ENCODE measurements at places on chromosomes 3 and 15. TPM values are rescaled to one million over a fixed set of nuclear protein-coding genes. Genes with fewer than 3 reads are reported as not detected.

DNA sequence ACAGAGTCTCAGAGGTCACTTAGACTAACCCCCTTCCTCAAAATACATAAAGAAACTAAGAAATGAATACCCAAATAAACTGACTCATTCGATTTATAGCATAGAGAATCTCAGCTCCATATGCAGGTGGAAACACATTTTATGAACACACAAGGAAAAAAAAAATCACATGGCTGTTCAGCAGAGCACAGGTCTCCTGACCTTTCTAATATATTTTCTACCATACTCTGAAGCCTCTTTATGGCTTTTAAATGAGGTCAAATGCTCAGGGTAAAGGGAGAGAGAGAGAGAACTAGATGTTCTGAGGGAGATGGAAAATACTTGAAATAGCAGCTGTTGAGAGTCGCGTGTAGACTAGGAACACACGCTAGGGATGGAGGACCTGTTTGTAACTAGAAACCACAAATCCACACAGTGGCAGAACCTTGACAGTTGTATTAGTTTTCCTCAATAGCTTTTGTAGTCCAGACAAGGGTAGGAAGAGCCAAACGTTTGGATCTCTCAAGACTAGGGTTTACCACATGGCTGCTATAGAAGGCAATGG, 165.3 kb downstream of the FMN1 start:
- DNase-seq, result no peak

- DNase-seq, result no peak
Measured at GRCh38 chr3:146138902-146139301, 22.1 kb downstream of the PLOD2 start.

DNA sequence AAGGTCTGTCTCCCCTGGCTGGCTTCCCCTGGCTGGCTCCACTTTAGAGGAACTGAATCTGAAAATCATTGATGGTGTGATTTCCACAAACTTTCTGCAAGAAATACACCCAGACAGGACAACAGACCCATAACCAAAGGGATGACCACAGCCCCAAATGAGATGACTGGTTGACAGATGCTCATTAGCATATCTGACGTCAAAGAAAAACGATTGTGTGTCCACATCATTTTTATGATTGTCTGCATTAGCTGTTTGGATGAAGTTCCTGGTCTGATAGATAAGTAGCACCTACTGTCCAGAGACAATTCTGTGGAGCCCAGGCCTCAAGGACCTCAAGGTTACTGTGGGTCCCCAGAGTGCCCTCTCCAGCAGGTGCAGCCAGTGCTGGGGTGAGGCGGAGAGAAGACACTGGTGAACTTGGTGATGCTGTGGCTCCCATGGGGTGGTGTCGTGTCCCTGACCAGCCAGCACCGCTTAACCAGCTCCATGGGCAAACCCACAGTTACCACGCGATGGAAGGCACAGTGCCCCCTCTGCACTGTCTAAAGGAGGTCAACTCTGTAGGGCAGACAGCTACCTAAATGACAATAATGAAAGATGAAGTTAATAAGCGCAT, 127.4 kb downstream of the NSMCE3 start:
- DNase-seq, result no peak

- no peak for DNase-seq
Measured at GRCh38 chr3:143548393-143548792, 299.9 kb downstream of the SLC9A9 start.

The CD96 gene
- not detected for total RNA-seq

GRCh38 chr3:71930056-71930991, 145.4 kb upstream of the PROK2 start:
- DNase-seq, result peak; percentile 19

DNA sequence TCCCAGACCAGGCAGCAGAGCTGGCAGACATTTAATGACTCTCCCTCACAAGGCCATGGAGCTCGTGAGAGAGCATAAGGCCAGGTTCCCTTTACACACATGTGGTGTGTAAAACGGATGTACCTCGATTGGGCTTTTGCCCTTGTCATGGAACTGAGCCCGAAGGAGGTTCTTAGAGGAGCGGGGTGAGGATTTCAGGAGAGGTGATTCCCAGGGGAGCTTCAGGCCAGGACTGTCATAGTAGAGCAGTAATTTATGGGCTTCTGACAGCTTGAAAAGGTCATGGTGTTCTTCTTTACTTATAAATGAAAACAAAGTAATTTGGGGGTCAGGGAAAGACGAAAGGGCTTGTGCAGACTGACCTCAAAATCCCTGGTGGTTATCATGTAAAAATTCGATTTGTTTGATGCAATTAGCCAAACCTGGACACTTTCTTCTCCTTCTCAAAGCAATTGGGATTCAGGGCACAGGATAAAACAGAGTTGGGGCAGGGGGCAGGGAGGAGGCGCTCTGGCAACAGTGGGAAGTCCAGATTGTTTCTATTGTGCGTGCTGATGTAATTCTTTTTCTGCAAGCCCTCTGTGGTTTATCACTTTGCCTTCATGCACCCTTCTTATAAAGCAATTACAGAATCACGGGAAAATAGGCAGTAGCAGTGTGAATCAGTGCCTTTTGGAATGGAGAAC, 51.0 kb downstream of the CACNA1D start:
- no peak for DNase-seq

The RTP3 gene
- not detected for total RNA-seq

DNA sequence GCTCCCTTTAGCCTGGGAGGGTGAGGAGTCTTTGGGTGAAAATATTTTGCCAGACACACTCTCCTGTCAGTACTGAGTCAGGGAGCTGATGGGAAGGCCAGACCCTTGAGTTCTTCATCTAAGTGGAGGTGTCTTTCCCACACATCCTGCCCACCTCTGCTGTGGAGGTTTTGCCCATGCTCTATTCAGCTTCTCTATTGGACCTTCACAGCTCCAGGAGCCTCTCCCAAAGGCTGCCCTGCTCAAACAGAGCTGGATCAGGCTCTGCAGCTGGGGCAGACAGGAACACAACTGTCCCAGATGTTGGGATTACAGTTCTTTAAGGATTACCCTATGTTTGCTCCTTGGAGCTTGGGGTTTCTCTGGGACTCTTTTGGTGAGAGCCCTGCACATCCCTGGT, 77.9 kb downstream of the SPSB4 start:
- no peak for DNase-seq

The TMEM40 gene
- not detected for total RNA-seq

DNA sequence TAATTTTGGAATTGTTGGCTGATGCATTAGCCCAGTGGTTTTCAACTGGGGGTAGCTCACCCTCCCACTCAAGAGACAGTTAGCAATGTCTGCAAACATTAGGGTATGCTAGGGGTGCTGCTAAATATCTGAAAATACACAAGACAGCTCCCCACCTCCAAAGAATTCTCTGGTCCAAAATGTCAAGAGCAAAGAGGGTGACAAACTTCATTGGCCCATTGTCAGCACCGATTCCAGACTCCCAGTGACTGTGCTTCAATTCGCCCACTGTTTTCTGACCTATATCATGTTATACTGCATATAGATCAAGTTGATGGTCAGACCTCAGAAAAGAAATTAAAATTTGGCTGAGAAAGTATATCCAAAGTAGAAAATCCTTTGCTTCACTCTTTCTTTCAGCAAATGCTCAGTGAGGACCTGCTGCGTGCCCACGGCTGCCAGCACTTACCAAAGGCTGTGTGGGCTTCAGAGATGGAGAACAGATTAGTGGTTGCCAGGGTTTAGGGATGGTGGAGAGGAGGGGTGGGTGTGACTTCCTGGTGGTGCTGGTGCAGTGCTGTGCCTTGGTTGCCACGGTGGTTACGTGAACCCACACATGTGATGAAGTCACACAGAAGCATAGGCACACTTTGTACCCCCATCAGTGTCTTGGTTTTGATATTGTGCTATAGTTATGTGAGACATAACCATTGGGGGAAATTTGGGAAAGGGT, 204.0 kb downstream of the PLCL2 start:
- DNase-seq, result no peak

DNA sequence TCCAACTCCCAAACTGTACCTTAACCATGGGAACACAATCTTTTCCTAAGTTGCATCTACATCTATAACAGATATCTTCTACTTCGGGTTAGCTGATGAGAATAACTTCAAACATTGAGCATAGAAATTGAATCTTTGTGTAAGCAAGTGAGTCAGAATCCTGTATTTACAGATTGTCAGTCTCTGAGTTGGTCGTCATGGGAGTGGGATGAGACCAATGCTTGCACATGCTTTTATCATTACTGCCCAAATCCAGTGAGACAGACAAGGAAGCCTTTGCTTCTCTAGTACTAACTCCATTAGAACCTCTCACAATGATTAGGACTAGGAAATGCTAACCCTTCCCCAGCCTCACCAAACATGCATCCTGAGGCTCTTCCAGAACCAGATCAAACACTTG, 587.1 kb upstream of the ZNF717 start:
- no peak for DNase-seq

DNA sequence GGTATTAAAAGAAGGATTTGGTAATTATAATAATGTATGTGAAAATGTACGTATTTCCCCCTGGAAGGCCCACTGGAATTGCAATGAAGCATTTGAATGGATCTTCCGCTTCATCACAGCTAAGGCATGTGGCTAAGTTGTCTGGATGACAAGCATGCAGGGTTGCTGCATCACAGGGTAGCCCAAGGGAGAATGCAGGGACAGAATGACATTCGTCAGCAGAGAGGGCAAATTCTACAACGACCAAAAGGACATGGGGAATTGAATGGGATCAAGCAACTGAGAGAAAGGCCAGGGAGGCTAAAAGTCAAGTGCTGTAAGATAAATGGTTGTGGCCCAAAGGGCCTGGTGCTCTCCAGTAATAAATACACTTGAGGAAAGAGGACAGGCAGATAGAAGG, 95.4 kb downstream of the ISL2 start:
- no peak for DNase-seq

The DUOX1 gene
- total RNA-seq, result not detected

DNA sequence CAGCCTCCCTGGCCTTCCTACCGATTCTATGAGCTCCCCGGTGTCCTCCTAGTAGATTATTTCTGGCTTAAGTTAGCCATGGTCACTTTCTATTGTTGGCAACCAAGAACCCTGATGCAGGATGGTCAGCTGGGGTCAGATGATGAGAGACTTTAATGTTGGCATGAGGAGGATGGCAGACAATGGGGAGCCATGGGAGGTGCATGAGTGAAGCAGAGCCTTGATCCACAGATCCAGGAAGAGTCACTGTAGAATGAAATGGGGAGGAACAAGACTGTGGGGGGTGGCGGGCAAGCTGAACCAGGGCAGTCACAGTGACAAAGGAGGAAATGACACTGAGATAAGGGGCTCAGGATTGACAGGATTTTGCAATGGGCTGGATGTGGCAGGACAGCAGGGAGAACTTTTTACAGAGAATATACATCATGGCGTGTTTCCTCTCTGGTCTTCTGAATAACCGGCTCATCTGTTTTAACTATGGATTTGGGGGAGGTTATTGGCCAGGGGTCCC, 60.9 kb downstream of the RPLP1 start:
- DNase-seq, result no peak

DNA sequence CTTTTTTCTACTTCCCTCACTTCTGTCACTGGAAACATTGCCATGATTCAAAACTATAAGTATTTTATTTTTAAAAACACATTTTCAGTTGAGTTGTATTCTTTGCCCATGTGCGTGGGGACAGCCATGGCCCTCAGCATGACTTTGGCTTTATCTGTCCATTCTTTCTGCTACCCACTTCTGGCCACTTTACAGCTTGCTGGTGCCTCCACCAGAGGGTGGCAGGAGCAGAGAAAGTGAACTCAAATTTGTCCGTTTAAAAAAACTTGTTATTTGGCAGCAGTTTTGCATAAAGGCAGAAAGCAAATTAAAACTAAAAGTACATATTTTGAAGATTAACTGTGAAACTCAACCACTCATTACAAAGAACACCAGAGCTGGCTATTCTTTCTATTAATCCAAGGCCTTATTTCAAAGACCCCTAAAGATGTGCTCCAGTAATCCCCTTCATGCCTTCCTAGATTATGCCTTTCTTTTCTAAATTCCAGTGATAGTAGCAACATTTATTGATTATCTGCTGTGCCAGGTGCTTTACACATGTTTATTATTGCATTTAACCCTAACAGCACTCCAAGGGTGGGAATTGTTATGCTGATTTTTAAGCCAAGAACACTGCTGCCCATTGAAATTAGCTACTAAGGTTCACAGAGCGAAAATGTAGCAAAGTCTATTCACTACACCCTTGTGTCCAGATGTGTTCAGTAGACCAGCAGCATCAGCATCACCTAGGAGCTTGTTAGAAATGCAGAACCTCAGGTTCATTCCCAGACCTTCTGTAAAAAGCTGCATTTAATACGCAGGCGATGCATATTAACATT, 134.8 kb downstream of the THRB start:
- no peak for DNase-seq

GRCh38 chr15:40438712-40439111, 2.0 kb upstream of the BAHD1 start:
- DNase-seq, result no peak

- no peak for DNase-seq
Measured at GRCh38 chr3:39751286-39751685, 58.1 kb upstream of the MYRIP start.

GRCh38 chr3:143786219-143787191, 61.8 kb downstream of the SLC9A9 start:
- DNase-seq, result no peak

GRCh38 chr3:181929501-181929900, 217.8 kb downstream of the SOX2 start:
- no peak for DNase-seq

The SUSD5 gene
- total RNA-seq, result 3.0 TPM

DNA sequence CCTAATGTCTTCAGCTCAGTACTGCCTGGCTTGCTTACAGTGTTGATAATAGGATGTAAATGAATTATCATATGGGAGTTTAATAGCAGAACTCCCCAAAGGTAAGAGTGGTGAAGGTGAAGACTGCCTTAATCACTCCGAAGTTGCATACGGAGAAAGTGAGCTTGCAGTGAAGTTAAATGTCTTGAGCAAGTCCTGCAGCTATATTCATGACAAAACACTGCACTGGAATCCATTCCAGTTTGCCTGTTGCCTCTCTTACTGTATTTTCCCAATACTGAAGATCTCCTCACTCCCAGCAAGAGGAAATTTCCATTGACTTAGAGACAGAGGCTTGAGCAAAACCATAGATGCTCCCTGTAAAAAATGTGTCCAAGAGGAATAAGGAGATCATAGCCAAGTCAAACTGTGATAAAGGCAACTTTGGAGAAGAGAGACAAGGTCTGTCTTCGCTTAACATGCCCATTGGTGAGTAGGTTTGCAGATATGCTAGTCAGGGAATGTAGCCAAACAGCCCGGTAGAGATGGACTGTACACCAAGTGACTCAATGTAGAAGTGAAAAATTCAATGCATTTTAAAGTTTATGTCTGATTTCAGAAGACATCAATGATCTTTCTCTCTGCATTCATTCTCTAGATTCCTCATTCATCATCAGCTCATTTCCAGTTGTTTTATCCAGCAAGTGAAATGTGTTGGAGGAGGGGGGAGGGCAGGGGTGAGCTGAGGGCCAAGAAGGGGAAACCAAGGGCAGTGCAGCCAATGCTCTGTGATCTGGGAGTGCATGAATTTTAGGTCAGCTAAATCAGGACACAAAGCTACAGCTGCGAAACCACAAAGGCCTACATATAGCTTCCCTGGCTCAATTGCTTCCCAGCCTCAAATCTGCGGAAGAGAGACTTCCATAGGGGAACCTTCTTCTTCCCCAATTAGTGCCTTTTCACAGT, 667.1 kb upstream of the NR2F2 start:
- DNase-seq, result no peak

GRCh38 chr15:71807125-71807629, 3.2 kb upstream of the NR2E3 start:
- DNase-seq, result no peak
